ENCODE measurements at places on chromosomes 3 and 15.

GRCh38 chr3:98964784-98965183 lies 63.3 kb upstream of the DCBLD2 start:
- no peak for DNase-seq

GRCh38 chr3:22951910-22952309 lies 251.2 kb upstream of the UBE2E2 start:
- no peak for DNase-seq

DNA sequence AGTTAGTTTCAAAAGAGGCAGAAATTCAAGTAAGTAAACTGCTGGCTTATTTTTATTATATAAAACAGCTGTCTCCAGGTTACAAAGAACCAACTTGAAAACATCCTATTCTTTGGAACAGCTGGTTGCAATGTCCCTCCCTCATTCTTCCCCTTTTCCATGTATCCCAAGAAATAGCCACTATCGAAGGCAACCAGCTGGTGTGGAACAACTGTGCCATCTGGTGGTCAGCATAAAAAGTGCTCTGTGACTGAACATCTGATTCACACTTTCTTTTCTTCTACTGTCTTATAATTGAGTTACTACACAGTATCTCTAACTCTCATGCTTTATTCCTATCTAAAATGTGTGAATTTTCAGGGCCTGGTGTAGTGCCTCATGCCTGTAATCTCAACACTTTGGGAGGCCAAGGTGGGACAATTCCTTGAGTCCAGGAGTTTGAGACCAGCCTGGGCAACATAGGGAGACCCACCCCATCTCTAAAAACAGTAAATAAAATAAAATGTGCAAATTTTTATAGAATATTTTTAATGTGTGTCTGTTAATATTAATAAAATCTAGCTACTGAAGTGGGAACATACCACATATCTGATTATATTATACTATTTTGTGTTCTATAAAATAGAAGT lies 9.6 kb downstream of the OSBPL11 start:
- no peak for DNase-seq

DNA sequence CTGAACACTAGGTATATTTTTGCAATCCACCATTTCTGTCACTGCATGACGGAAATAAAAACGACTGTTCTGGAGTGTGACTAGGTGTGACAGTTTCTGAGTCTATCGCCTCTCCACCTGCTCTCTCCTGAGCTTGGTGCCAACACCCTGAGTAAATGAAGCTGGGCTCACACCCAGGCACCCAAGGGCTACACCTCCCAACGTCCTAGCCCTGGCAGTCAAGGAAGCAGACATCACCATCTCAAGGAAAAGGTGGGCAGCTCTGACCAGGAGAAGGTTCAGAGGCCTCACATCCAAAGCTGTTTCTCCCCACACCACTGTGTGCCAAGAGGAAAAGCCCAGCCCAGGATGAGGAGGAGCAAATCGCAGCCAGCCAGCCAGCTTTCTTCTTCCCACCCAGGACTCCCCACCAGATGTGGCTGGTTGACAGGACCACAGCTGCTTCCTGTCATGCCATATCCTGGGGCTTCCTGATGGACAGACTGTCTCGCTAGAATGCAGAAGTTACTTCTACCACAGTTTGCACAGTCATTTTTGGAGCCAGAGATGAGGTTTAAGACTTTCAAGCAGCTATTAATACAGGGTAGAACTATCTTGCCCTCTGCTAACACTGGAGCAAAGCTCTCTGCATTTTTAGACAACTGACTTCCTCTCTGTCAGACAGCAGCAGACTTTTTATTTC lies 3.3 kb downstream of the SCAMP2 start:
- DNase-seq, result peak; percentile 22

- DNase-seq, result no peak
Measured at GRCh38 chr3:122188737-122189136, 5.3 kb downstream of the CASR start.

DNA sequence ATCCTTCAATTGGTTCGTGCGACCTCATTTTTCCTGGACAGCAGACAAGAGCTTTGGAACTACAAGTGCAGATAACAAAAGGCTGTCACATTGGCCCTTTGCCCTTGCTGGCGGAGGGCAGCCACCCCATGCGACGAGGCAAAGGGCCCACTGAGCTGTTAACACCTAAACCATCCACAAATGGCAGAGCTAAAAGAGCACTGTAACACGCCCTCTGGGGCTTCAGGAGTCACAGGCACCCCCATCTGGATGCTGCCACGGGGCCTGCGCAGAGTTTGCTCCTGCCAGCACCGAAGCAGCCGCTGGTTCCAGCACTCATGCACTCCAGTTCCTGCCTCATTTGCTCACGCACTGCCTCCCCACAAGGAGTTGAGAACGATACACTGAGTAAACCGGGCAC lies 524.9 kb downstream of the ZNF385D start:
- DNase-seq, result no peak

DNA sequence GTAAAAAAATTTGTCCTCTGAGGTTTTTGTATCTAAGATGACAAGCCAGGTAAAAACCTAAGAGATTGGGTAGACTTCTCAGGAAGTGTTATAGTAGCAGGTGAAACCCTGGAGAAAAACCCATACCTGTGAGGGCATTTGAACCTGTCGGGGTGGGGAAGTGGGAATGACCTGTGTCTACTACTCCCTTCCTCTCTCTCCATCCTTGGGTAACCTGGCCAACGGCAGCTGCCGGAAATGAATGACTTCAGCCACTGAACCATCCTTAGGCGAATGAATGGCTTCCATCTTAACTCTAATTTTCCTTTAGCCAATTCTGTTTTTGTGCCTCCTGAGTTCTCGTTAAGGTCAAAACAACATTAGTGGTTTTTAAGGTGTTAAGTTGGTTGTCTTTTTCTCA lies 16.8 kb downstream of the GPR15 start:
- no peak for DNase-seq

GRCh38 chr15:93835344-93835743 lies 396.0 kb upstream of the MCTP2 start:
- DNase-seq, result no peak

GRCh38 chr15:99366013-99366412 lies 114.7 kb downstream of the LRRC28 start:
- DNase-seq, result no peak

DNA sequence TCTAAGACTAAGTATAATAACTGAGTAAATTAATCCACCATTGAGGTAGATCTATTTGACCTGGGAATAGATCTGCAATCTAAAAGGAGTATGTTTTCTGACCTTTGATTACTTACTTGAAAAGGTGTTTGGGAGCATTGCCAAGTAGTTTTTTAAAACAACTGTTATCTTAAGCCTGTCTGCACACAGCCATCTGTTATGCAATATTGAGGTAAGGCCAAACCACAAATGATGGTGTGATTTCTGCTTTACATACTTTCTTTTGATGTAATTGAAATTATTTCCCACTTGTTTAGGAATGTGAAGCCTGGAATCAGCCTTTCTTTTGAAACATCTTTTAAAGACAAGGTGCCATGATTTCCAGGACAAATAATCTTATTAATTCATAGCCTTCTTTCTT lies 274.0 kb downstream of the BBX start:
- no peak for DNase-seq

DNA sequence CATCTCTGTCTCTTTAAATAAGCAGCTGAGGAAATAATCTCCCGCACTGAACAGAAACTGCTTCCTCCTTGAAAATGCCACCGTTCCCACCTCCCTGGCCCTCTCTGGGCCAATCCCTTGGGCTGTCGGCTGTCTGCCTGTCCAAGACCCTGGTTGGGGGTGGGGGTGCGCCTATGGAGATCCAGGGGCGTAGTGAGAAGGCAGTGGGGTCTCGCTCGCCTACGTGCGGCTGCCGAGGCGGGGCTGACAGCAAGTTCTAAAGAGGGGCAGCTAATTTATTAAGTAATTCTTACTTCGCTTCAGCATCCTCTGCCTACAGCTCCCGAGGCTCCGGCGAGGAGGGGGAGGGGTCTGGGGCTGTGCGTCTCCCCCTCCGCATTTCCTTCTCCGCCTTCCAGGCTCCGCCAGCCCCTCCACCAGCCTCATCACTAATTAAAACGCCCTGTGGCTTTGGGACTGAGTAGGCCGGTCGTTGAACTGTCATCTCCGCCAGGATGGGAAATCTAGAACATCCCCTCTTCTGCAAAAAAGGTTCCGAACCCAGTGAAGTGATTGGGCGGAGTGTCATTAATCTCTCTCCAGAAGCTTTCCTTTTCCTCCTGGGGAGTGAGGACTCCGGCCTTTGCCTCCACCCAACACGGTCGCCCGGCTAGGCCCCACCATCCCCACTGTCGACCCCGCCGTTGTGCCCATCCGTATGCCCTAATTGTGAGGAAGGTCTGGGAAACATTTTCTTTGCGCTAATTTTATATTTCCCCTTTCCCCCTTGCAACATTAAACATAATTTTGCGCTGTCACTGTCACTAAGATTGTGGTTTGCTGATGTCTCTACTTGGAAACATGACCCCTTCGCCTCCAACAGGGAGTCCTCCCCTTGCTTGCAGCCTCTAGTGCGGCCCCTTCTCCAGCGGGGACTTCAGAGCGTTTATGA lies 16.9 kb downstream of the NR2F2 start:
- no peak for DNase-seq

- no peak for DNase-seq
Measured at GRCh38 chr3:88267-88666, 108.3 kb upstream of the CHL1 start.
